ENCODE measurements at places on chromosomes 2 and 18. TPM values are rescaled to one million over a fixed set of nuclear protein-coding genes. Genes with fewer than 3 reads are reported as not detected.

FAHD2B gene
- 35.1 TPM for total RNA-seq

TLX2 gene
- total RNA-seq: not detected

SLC4A5 gene
- 0.36 TPM for total RNA-seq

COL4A4 gene
- total RNA-seq: 5.1 TPM

ASNSD1 gene
- 43.5 TPM for total RNA-seq

TTR gene
- not detected for total RNA-seq

CCDC141 gene
- total RNA-seq: 126 TPM

VWA3B gene
- 0.12 TPM for total RNA-seq

ANKRD29 gene
- 5.4 TPM for total RNA-seq

CFAP65 gene
- not detected for total RNA-seq

TAF1B gene
- 13.9 TPM for total RNA-seq

- no peak for DNase-seq
Observed at GRCh38 chr2:104102615-104103014, 751.3 kb upstream of the POU3F3 start.

- DNase-seq: no peak
Observed at GRCh38 chr2:7835693-7836680, 845.9 kb upstream of the ID2 start.

DNA sequence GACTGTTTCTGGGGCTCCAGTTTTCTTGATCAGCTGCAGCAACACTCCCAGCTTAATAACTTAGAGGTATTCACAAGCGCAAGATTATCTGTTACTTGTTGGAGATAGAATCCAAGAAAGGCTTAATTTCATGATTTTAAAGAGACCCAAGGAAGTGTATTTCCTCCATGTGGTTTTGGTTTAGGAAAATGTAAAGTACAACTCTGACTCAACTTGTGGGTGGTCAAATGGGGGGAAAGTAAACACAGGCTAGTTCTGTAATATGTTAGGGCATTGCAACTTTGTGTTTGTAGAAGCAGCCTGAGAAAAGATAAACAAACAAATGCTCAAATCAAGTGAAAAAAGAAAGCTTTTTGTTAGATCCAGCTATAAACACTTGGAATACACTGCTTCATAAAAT, 90.1 kb upstream of the COL3A1 start:
- DNase-seq: no peak

DNA sequence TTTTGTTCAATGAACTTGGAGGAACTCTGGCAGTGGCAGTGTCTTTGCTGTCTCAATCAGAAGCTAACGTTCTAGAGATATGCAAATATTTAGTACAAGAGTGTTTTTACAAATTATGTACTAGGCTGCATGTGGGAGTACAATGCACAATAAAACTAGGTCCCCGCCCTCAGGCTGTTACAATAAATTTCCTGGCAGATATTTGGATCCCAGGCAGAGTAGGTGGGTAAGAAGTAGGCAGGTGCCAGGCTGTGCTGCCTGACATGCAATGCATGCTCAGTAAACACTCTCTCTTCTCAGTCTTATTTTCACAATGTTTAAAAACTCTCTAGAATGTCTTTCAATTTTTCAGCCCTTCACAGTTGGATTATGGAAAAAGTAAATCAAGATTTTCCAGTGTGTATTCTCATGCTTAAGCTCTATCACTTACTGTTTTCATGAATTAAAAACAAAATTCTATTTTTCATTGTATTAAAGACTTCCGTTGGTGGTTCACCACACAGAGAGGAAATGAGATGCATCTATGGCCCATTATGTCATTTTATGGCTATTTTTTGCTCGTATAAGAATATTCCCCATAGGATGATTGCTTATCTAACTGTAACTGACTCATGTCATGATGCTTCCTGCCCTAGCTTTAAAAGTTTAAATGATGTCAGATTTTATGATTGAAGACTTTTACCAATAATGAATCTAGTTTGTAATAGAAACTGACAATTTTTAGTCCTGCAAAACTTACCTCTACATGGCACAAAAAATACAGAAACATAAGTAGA, 346.1 kb downstream of the RND3 start:
- DNase-seq: no peak

DNA sequence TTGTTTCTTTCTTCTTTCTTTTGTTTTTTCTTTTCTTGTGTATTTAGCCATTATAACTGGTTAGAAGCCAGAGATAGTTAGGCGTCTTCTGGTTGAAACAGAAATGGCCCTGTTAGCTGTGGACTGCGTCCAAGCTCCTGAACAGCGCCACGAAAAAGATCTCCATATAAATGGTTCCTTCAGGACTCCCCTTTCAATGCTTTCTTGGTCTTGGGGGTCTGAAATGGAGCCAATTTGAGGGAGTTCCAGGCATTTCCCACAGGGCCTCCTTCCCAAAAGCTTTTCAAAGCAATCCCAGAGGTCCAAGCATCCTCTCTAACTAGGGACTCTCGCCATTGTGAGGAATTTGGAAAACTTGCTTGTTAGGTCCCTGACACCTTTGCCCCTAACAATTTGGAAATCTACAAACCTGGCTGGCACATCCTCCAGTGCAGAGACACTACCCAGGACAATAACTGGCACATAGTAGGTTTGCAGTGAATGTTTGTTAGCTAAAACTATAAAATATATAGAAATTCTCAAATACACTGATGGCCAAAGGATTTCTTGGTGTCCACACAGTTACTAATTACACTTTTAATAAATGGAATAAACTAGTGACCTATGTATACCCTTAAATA, 80.1 kb downstream of the MYCN start:
- no peak for DNase-seq

GRCh38 chr18:38010971-38011857, 445.6 kb upstream of the CELF4 start:
- DNase-seq: no peak

- no peak for DNase-seq
Observed at GRCh38 chr2:236659758-236660150, 90.1 kb downstream of the ACKR3 start.

DNA sequence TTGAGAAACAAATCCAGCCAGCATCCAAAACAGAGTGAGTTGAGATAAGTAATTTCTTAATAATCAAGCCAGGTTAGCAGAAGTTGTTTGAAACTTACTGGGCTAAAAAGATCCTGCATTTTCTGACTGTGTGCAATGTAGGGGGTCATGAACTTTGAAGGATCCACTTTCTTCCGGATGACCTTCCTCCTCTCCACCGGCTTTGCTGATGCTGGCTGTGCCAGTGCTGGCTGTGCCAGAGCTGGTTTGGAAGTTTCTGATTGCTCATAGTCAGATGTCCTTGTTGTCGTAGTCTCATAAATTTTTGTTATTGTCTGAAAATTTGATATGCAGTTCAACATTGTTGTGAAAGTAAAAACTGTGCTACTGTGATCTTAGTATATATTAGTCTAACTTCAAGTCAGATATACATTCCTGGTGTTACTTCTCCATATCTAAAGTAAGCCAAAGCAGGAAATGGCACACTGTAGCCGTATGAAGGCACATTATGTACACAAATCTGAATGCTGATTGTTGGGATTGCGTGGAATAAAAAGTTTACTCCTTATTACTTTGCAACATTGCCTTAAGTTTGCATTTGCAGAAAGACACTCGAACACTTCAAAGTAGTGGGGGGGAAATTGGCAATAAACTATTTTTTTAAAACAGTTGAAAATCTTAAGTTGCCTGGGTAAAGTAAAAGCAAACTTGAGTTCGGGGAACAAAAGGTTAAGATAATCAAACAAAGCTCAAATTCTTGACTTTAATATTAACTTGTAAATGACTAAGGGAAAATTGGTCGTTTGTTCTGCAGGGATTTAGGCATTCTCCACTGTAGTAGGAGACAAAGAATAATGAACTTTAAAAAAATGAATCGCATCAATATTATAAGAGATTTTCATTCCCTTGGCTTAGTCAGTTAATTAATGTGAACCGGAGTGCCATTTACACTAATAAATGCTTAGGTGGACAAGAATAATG, 6.4 kb downstream of the NEB start:
- DNase-seq: no peak

- peak; percentile 76 for DNase-seq
Observed at GRCh38 chr2:120419073-120419472, 73.1 kb downstream of the INHBB start.

DNA sequence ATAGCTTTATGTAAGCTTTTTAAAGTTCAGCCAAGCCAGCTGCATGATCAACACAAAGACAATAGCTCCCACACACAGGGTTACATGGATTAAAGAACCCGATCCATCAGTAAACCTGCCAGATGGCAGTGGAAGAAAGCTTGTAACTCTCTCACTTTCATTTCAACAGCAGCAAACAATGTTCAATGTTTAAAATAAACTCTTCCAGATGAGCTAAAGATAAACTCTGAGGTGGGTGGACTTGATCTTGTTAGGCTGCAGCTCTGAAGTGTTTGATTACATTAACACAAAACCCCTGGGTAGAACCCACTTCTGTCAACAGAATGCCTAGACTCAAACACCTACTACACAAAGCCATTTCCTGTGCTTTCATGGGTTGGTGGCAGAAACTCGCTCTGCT, 13.9 kb downstream of the RDH14 start:
- DNase-seq: no peak

DNA sequence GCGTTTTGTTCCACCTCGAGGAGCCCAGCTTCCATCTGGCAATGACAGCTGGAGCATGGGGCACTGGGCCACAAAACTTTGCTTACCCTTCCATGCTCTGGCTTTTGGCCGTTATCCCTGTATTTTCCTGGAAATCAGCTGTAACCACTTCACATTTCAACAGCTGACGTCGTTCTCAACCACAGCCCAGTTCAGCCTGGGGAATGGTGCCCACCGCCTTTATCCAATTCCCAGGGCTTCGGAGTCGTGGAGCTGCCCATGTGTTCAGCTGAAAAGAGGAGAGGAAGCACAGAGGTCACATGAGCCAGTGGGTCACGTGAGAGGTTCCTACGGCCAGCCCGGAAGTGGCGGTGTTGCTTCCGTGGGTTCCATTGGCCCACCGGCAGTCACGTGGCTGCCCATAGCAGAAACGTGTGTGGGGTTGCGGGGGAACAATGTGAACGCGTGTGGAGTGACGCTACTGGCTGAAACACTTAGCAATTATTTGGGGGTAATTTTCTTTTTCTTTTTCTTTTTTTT, 16.7 kb upstream of the EDAR start:
- no peak for DNase-seq

DNA sequence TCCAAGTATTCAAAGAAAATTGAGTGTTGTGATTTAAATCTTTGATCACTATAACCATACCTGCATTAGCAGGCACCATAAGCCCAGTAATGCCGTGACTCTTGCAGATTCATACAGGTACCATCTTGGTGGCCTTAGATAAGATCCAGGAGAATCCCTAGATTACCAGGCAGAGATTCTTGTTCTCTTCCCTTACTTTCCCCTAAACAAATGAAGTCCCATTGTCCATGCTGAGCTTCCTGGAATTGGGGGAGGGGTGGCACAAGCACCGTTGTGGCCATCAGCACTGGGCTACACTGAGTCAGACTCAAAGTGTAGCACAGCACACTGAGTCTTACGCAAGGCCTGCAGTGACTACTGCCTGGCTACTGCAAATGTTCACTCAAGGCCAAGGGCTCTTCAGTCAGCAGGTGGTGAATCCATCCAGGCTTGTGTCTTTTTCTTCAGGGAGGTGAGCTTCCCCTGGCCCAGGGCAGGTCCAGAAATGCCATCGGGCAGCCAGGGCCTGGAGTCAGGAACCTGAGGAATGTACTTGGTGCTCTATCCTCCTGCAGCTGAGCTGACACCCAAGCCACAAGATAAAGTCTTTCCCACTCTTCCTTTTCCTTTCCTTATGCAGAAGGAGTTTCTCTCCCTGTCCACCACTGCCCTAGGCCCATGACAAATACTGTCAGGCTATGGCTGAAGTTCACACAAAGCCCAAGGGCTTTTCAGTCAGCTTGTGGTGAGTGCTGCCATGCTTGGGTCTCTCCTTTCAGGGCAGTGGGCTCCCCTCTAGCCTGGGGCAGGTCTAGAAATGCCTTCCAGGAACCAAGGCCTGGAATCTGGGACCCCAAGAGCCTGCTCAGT, 52.6 kb downstream of the CD28 start:
- no peak for DNase-seq

DNA sequence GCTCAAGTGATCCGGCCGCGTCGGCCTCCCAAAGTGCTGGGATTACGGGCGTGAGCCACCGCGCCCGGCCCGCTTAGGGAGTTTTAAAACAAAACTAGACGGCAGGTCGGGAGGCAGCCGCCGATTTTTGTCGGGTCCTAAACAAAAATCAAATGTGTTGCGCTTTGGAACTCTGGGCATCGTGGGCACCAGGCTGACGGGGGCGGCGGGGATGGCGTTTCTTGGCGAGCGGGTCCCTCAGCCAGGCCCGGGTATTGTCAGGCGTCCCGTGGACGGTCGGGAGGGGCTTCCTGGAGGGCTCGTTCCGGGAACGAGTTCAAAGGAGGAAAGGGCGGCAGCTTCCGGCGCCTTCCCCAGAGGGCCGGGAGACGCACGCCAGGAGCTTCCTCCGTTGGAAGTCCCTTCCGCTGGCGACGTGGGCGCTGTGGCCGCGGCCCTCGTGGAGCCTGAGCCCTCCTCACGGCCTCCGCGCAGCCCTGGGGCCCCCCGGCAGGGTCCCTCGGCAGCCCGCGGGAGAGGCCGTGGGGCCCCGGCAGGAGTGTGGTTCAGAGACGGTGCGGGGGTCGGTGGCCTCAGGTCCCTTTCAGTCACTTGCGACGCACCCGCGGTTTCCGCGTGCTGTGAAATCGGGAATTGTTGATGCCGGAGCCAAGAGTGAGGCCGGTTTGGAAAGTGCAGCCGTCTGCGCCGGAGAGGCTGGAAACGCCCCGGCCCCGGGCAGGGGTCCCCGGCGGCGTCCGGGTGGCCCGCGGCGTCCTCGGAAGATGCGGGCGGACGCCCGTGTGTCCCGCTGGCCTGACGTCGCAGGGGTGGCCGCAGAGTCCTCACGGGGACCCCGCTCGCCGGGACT, 59.3 kb downstream of the EMILIN2 start:
- peak; percentile 89 for DNase-seq

DNA sequence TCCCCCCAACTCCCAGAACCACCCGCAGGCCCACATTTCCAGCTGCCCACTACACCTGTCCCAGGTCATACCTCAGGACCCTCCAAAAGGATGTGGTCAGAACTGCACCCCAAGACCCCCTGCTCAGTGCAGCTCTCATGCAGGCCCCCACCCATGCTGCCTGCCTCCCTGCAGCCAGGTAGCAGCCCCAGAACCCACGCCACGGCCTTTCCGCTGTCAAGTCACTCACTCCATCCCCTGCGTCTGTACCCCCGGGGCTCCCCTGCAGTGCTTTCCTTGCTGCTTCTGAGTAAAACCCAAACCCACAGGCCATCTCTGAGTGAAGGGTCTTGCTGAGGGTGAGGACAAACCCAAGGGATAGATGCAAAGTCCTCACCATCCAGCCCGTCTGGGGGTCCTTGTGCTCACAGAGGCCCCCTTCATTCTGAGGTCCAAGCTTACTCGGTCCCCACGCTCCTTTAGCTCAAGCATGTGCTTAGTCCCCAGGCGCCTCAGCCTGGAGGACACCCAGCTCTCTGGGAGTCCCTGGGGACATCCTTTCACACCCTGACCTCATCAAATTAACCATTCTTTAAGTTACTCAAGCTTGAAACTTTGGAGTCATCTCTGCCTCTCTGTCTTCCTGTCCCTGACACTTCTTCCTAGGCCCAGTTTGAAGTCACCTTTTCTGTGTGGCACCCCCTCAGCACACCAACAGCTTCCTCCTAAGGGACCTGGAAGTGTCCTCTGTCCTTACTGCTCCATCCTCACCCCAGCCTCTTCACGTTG, 130.1 kb downstream of the SMAD7 start:
- DNase-seq: peak; percentile 59

- peak; percentile 63 for DNase-seq
Observed at GRCh38 chr2:67974559-67975430, 88.0 kb downstream of the C1D start.

Data from heart left ventricle (tissue), 16 donors.